GM23338 (cell line): ENCODE measurements at places on chromosomes 13 and 19.

DNA sequence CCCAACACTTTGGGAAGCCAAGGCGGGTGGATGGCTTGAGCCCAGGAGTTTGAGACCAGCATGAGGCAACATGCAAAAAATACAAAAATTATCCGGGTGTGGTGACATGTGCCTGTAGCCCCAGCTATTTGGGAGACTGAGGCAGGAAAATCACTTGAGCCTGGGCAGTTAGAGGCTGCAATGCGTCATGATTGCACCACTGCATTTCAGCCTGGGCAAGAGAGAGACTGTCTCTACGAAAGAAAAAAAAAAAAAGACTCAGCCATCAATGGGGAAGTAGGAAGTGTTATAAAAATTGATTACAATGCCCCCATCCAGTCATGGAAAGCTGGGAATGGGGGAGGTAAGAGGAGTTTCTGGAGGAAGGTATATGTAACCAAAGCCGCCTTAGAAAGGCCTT is 5.4 kb downstream of the TYK2 start:
- DNase-seq = no peak

- no peak for DNase-seq
Observed at GRCh38 chr13:99747403-99747710, 224.2 kb downstream of the ZIC5 start.

DNA sequence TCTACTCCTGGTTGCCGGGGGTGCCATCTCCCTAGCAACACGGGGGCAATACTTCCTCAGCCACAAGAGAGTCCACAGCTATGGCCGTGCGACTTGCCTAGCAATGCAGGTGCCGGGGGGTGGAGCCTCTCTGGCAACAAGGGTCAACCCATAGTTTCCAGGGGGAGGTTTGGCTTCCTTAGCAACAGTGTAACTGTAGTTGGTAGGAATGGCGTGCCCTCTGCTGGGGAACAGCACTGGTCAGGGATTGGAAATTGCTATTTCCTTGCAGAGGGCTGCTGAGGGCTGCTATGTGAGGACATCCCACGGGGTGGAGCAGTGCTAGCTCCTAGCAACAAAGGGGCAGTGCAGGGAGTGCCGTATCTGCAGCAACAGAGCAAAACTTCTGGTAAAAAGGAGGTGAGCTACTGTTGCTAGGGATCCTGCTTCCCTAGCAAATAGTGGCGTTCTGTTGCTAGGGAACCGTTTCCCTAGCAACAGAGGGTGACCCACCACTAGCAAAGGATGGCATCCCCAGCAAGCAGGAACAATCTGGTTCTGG is 7.0 kb upstream of the TMC4 start:
- peak; percentile 98 for DNase-seq

GRCh38 chr19:55088543-55089341 is 13.1 kb downstream of the EPS8L1 start:
- peak; percentile 95 for DNase-seq

GRCh38 chr13:95530178-95530577 is 22.3 kb upstream of the CLDN10 start:
- no peak for DNase-seq

- DNase-seq = no peak
Observed at GRCh38 chr13:41622432-41623429, 165.4 kb downstream of the RGCC start.

GRCh38 chr19:44071824-44072542 is at the start of gene ZNF284:
Gene ZNF284 (plus strand): TSS chr19:44072159. CDS start chr19:44076390, 4,231 bp downstream.
- peak; percentile 97 for DNase-seq

GRCh38 chr19:54873990-54874389 is at the start of gene FCAR:
Gene FCAR (plus strand): TSS chr19:54874235. CDS start chr19:54874290, 55 bp downstream.
- no peak for DNase-seq

DNA sequence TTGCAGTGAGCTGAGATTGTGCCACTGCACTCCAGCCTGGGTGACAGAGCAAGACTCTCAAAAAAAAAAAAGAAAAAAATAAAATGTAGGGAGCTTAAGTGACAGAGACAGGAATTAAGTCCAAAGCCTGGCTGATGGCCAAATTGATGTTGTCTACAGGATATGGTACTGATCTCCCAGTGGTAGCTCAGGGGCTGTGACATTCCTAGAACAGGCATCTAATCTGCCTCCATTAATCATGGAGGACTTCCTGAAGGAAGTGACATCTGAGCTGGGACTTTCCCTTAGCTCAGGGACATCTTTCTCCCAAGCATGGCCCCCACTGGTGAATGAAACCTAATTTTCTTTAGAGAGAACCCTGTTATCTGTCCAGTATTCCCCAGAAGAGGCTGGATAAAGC is 11.4 kb upstream of the EDDM13 start:
- no peak for DNase-seq

GRCh38 chr19:38718747-38719543 is 25.3 kb downstream of the CAPN12 start:
- DNase-seq = peak; percentile 74

- DNase-seq = peak; percentile 28
Observed at GRCh38 chr13:112828082-112828699, 138.4 kb downstream of the ATP11A start.

- no peak for DNase-seq
Observed at GRCh38 chr13:20544201-20544923, 18.7 kb upstream of the CRYL1 start.

DNA sequence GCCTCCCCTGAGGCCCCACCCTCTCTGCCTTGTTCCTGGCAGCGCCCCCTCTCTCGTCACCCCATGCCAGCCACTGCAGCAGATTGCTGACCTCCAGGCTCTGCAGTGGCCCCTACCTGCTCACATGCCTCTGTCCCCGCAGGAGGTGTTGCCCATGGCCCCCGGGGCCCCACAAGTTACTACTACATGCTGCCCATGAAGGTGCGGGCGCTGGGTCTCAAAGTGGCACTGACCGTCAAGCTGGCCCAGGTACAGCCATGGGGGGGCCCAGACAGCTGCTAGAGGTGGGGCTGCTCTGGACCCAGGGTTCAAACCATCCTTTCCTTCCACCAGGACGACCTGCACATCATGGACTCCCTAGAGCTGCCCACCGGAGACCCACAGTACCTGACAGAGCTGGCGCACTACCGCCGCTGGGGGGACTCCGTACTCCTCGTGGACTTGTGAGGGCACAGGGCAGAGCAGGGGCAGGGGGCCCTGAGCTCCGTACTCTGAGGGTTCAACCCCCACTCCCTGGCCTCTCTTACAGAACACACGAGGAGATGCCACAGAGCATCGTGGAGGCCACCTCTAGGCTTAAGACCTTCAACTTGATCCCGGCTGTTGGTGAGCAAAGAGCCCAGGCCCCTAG is 6.2 kb downstream of the MRPL4 start:
- no peak for DNase-seq

DNA sequence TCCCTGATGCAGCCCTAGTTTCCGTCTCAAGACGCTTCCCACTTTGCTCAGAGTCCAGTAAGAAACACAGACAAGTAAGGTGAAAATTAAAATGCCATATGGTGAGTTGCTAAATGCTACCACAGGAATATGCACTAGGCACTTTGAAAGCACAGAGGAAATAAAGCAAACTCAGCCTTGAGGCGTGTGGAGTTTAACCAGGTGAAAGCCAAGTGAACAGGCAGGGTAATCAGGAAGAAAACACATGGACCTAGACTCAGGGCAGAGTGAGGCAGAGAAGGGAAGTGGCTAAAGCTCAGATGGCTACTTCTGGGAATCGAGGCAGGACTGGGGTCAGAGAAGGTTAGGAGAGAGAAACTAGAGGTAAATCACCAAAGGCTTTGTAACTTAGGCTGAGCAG is 5.4 kb upstream of the UBL3 start:
- DNase-seq = no peak

GRCh38 chr19:47228168-47228936 is 2.6 kb downstream of the BBC3 start:
- DNase-seq = peak; percentile 67

DNA sequence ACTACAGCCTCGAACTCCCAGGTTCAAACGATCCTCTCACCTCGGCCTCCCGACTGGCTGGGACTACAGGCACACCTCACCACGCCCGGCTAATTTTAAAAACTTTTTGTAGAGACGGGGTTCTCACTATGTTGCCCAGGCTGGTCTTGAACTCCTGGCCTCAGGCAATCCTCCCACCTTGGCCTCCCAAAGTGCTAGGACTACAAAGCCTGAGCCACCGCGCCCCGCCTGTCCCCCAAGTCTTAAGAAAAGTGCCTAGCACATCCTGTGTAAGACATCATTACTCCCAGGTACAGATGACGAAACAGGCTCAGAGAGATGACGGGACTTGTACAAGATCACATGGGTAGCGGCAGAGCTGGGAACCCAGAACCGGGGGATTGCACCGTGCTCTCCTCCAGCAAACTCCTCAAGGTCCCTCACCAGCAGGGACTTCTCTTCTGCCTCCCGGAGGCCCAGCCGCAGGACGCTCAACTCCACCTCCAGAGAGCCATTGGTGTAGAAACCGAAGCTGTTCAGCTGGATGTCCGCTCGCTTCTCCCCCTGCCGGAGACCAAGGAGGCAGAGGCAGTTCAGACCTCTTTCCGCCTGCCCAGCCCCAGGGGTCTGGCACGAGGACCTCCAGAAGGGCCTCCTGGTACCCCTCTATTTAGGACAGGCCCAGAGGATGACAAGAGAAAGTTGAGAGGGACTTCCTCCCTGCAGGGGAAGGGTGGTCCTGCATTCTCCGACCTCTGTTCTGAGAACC is 1.0 kb downstream of the GPR108 start:
- peak; percentile 75 for DNase-seq

GRCh38 chr19:35060160-35060855 is 18.8 kb downstream of the HPN start:
- no peak for DNase-seq

DNA sequence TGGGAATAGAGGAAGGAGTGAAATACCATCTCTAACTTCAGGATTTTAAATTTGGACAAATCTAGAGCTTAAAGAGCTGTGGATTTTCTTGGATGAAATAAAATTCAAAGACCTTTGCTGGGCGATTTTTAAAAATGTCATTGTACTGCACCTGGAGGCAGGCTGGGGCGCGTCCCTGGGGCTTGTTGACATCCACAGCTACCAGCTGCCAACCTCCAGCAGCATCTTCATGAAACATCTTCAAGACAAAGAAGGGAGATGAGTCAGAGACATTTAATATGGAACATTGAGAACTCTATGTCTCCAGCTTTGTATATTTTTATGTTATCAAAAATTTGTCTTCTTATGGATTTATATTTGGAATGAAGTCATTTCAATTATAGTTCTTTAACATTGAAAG is 132.5 kb downstream of the NALCN start:
- DNase-seq = no peak

- peak; percentile 93 for DNase-seq
Observed at GRCh38 chr19:7534531-7535046, 928 bp upstream of the PNPLA6 start.

GRCh38 chr19:13171146-13171545 is 20.9 kb downstream of the IER2 start:
- DNase-seq = no peak

GRCh38 chr19:46431824-46432223 is 3.1 kb upstream of the PNMA8C start:
- DNase-seq = peak; percentile 86

DNA sequence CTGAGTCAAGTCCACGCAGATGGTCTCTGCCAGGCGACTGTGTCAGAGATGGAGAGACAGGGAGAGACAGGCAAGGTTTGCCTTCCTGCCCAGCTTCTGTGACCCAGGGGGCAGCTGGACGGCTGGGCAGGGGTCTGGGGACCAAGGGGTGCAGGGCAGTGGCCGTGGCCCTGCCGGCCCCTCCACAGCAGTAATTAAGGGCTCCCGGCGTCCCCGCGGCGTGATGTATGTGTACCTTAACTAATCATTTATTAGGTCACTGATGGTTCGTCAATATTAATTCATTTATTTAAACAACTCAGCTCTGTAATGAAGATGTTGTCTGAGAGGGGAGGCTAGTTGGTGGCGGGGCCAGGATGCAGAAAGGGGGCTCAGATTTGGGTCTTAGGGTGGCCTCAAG is 28.6 kb upstream of the TCF3 start:
- no peak for DNase-seq

DNA sequence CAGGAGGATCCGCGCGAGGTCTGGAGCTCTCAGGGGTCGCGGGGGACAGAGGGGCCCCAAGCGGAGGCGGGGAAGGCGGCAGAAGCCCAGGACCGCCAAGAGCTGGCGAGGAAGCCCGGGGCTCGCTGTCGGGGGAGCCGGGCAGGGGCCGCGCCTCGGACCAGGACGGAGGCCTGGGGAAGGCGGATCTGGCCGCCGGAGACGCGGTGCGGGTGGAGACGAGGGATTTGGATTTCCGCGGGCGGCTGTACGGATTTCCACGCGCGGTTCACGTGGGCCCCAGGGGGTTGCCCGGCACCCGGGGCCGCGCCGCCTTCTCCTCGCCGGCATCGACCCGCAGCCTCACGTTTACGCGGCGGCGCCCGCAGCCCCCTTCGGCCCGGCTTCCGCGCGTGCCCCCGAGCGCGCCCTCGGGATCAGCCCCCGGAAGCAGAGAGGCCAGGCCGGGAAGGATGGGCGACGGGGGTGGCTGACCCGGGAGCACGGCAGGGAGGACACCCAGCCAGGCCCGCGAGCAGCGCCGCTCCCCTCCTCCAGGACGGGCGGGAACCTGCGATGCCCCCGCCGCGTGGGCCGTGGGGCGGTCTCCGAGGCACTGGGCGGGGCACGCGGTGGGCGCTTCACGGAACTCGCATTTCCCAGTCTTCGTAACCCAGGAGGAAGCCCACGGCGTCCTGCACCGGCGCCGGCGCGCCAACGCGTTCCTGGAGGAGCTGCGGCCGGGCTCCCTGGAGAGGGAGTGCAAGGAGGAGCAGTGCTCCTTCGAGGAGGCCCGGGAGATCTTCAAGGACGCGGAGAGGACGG is 4.7 kb downstream of the F7 start:
- peak; percentile 55 for DNase-seq

DNA sequence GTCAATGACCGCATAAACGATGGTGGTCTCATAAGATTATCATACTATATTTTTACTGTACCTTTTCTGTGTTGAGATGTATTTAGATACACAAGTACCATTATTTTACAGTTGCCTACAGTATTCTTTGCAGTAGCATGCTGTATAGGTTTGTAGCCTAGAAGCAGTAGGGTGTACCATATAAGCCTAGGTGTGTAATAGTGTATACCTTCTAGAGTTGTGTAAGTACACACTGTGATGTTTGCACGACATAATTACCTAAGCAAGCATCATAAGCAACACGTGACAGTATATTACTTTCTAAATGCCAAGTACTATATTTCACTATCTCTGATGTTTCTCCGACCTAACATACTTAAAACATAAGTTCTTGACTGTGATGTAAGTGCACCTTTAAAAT is 2.7 kb downstream of the LPAR6 start:
- no peak for DNase-seq

GRCh38 chr13:73520566-73521289 is 461.9 kb downstream of the KLF5 start:
- DNase-seq = no peak

- peak; percentile 82 for DNase-seq
Observed at GRCh38 chr13:94435604-94436226, 43.8 kb downstream of the DCT start.

GRCh38 chr13:53807251-53807834 is 778.7 kb downstream of the OLFM4 start:
- no peak for DNase-seq

GRCh38 chr19:35332817-35333216 is 3.8 kb downstream of the CD22 start:
- peak; percentile 12 for DNase-seq

GRCh38 chr19:48635263-48635965 is 1.8 kb downstream of the DBP start:
- peak; percentile 79 for DNase-seq

GRCh38 chr13:35894636-35895035 is 236.5 kb downstream of the DCLK1 start:
- DNase-seq = no peak
